Activated CD4-positive, alpha-beta memory T cell treated with anti-CD3 and anti-CD28 coated beads, Interleukin-2, amount 10 ng/mL, durations not matched to agents 7 days and 5 days (primary cell): ENCODE measurements at places on chromosomes 3 and 15. TPM values are rescaled to one million over a fixed set of nuclear protein-coding genes. Genes with fewer than 3 reads are reported as not detected.

DNA sequence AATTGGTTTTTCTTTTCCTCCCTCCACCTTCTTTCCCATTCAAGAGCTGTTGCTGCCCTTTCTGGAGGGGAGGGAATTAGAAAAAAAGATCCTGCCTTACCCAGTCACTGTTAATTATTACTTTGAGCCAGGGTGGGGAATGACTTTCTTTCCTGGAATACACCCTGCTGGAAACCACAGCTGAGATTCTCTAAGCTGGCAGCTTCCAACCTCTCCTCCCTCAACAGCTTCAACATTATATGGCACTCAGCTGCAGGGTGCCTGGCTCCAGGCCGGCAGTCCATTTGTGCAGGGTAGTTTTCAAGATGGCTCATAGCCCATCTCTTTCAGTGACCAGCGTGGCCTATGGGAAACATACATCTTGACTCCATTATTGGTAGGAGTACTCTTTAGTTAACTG, 105.8 kb downstream of the UBE3A start:
- H3K27ac ChIP-seq: no peak overlapping the region
- no peaks in the 10 kb centered on the region for H3K27me3 ChIP-seq
- peaks cover 69% of the 10 kb centered on the region for H3K36me3 ChIP-seq
- DNase-seq: no peak
- H3K4me3 ChIP-seq: no peak overlapping the region

GRCh38 chr3:68893600-68894239, 38.6 kb downstream of the TAFA4 start:
- no peak overlapping the region for H3K4me3 ChIP-seq
- no peak overlapping the region for H3K27ac ChIP-seq
- H3K36me3 ChIP-seq: no peaks in the 10 kb centered on the region
- H3K4me1 ChIP-seq: peaks cover 3% of the 10 kb centered on the region
- H3K27me3 ChIP-seq: peaks cover 23% of the 10 kb centered on the region

DNA sequence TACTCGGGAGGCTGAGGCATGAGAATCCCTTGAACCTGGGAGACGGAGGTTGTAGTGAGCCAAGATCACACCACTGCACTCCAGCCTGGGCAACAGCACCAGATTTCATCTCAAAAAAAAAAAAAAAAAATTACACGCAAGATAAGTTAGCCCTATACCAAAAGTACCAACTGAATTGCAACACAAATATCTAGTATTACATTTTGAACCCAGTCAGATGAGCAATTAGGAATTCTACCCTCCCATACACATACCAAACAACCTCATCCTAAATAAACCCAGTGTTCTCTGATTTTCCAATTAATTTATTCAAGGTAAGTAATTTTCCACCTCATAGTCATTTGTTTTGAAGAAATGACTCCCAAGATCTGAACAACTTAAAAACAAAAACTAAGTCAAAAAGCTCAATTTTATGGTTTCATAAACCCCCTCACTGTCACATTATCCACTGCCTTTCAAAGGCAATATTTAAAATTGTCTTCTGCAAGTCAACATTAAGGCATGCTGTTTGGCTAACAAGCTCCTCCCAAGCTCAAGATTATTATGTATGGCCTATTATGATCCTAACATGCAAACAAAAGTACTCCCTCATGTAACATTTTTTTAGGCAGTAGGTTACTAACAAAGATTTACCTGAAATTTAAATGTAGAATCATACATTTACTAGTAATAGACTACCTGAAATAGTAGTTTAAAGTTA, 4.5 kb downstream of the RAF1 start:
- peaks cover 29% of the 10 kb centered on the region for H3K36me3 ChIP-seq
- no peaks in the 10 kb centered on the region for H3K27me3 ChIP-seq
- no peak for DNase-seq
- no peak overlapping the region for H3K4me3 ChIP-seq
- H3K4me1 ChIP-seq: peaks cover 44% of the 10 kb centered on the region
- no peak overlapping the region for H3K27ac ChIP-seq

DNA sequence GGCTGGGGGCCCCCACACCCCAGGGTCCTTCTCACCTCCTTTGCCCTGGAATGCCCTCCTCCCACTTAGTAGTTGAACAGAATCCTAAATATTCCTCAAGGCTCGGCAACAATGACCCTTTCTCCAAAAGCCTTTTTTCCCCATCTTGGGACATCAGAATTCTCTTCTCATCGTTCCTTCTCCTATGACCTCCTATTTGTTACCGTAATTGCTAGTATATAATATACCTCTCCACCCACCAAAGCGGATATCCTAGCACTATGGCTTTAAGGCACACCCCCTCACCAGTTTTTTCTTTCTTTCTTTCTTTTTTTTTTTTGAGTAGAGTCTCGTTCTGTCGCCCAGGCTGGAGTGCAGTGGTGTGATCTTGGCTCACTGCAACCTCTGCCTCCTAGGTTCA, 16.8 kb downstream of the HDAC11 start:
- H3K36me3 ChIP-seq: no peaks in the 10 kb centered on the region
- no peak overlapping the region for H3K4me3 ChIP-seq
- no peak overlapping the region for H3K27ac ChIP-seq
- peaks cover 19% of the 10 kb centered on the region for H3K4me1 ChIP-seq

- H3K4me3 ChIP-seq: no peak overlapping the region
- no peak overlapping the region for H3K27ac ChIP-seq
- peaks cover 4% of the 10 kb centered on the region for H3K36me3 ChIP-seq
- H3K4me1 ChIP-seq: peaks cover 3% of the 10 kb centered on the region
- peaks cover 8% of the 10 kb centered on the region for H3K27me3 ChIP-seq
- DNase-seq: no peak
Observed at GRCh38 chr15:50549326-50549725, 2.9 kb upstream of the USP50 start.

GRCh38 chr3:24435584-24435983, 59.1 kb downstream of the THRB start:
- DNase-seq: no peak
- no peak overlapping the region for H3K4me3 ChIP-seq
- H3K4me1 ChIP-seq: no peaks in the 10 kb centered on the region
- H3K27me3 ChIP-seq: no peaks in the 10 kb centered on the region

DNA sequence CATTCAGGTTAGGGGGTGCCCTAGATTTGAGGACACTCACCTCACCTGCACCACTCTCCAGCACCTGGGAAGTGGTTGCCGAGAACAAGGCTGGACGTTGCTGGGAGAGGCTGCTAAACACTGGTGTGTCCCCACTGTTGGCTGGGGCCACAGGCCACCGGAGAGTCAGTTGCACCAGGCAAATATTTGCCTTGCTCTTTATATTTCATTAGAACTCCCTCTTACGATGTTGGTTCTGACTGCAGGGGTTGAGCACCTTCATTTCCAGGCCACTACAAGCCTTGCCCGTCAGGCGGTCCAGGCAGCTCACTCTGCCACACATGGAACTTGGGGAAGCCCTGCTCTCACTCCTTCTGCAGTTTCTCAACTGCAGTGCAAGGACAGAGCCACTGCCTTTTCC, 30.7 kb downstream of the HCN4 start:
- no peak overlapping the region for H3K4me3 ChIP-seq
- DNase-seq: no peak
- H3K4me1 ChIP-seq: no peaks in the 10 kb centered on the region
- H3K27ac ChIP-seq: no peak overlapping the region
- no peaks in the 10 kb centered on the region for H3K36me3 ChIP-seq

DNA sequence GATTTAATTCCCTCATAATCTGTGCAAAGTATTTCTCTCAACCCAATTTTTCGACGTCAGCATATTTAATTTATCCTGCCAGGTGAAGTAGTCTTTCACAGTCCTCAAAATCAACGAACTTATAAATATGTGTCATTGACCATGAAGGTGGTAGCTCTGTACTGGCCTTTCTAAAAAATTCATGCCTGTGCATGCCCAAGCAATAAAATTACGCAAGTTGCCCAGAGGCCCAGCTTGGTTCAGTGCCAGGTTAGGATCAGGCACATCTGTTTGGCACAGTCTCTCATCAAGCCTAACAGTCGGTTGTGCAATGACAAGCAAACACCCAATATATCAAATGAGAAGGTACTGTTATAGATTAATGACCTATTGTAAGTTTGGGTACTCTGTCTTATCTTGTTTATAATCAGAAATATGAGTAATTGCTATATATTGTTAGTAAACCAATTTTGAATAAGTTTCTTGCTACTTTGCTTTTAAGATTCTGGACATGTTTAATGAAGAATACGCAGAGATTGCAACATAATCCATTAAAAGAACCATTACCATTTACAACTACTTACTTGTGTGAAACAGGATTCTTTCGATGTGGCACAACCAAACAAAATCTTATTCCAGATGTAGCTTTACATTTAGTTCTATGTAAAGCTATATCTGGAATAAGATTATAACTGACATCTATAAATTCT, 159.0 kb upstream of the IL12A start:
- H3K36me3 ChIP-seq: no peaks in the 10 kb centered on the region
- no peak overlapping the region for H3K27ac ChIP-seq
- H3K27me3 ChIP-seq: peaks cover 5% of the 10 kb centered on the region
- no peak for DNase-seq
- H3K4me3 ChIP-seq: no peak overlapping the region

DNA sequence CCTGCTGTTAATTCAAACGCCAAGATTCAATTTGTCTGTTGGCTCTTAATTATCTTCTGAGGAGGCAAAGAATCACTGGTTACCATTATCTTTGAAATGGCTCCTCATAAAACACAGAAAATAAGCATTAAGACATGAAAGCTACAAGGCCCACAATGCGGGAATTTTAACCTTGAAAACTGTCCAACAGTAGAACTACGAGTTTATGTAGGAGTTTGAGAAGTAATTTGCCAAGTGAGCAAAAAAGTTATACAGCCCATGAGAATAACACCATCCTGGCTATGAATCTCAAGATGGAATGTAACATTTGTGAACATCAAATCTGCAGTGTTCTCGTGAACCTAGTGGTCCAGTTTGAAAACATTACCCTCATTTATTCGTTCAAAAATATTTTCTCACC, 172.5 kb downstream of the ALDH1A2 start:
- DNase-seq: no peak
- peaks cover 11% of the 10 kb centered on the region for H3K27me3 ChIP-seq
- H3K36me3 ChIP-seq: no peaks in the 10 kb centered on the region
- H3K4me3 ChIP-seq: no peak overlapping the region
- H3K27ac ChIP-seq: no peak overlapping the region

DNA sequence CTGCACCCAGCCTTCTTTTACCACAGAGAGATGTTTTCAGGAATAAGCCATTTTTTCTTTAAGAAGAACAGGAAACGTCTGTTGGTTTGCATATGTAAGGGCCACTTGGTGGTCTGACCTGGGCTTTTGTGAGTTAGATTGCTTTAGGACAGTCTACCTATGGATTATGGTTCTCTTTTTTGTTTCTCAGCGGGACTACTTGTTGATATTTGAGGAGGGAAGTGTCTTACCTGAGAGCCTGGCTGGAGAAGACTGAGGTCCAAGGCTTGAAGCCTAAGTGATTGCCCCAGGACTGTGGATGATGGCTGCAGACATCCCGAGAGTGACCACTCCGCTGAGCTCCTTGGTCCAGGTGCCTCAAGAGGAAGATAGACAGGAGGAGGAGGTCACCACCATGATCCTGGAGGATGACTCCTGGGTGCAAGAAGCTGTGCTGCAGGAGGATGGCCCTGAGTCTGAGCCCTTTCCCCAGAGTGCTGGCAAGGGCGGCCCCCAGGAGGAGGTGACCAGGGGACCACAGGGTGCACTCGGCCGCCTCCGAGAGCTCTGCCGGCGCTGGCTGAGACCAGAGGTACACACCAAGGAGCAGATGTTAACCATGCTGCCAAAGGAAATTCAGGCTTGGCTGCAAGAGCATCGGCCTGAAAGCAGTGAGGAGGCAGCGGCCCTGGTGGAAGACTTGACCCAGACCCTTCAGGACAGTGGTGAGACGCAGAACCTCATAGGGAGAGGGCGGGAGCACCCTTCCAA, 3.0 kb downstream of the ZSCAN2 start:
- H3K4me3 ChIP-seq: peak overlapping the region; percentile 15
- H3K27ac ChIP-seq: peak overlapping the region; percentile 60
- DNase-seq: no peak
- no peaks in the 10 kb centered on the region for H3K27me3 ChIP-seq
- peaks cover 64% of the 10 kb centered on the region for H3K4me1 ChIP-seq

DNA sequence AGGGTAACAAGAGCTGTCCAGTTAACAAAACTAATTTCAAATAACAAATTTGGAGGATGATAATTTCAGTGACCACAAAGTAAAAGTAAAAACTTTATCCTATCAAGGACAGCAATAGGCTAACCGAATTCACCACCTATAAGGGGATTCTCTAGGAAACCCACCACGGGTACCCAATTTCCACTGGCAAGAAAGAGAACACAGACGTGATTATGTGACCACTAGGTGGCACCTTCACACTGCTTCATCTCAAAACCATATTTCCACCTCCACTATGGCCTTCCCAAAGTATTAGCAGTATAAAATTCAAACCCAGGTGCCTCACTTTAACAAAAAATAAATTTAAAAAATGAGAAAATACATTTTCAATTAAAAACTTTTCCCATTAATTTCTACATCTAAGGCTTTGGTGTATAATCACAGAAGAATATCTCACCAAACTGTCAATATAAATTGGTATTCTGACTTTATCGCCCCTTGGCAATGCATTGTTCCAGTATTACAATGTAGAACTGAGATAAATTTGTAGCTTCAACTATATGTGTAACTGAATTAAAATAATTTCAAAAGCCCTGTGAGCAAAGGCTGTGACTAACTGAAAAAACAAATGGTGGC, 96.5 kb downstream of the FSIP1 start:
- no peaks in the 10 kb centered on the region for H3K36me3 ChIP-seq
- peak; percentile 33 for DNase-seq
- peaks cover 5% of the 10 kb centered on the region for H3K27me3 ChIP-seq

DNA sequence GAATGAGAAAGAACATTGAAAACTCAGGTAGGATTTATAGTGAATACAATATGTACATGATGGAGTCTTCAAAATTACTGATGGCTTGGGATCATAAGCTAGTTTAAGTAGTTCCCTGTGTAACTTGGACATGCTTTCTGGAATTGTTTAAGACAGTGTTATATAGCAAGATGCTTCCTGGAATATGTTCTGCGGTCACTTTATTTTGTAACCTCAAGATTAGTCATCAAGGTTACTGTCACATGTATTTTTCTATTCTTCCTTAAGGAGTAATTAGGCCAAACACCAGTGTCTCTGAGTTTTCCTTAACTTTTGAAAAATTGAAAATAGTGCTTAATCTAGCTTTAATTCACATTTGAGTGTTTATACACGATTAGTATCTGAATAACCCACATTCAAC, 760.3 kb upstream of the ARRDC4 start:
- no peaks in the 10 kb centered on the region for H3K27me3 ChIP-seq
- no peak overlapping the region for H3K27ac ChIP-seq

DNA sequence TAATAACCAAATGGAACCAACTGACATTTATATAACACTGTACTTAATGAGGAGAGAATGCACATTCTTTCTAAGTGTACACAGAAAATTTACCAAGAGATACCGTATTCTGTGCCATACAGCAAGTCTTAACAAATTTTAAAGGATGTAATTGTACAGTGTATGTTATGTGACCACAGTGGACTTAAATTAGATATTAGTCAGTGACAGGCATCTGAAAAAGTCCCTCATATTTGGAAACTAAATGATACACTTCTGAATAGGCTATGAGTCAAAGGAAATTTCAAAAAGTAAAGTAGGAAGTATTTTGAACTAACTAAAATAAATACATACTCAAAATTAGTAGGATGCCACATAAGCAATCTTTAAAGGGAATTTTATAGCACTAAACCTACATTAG, 59.6 kb upstream of the P3H2 start:
- H3K4me3 ChIP-seq: no peak overlapping the region
- H3K36me3 ChIP-seq: no peaks in the 10 kb centered on the region
- H3K27ac ChIP-seq: no peak overlapping the region
- H3K4me1 ChIP-seq: no peaks in the 10 kb centered on the region

GRCh38 chr15:45121706-45122417, 7.7 kb downstream of the DUOXA2 start:
- H3K27ac ChIP-seq: no peak overlapping the region
- H3K27me3 ChIP-seq: peaks cover 51% of the 10 kb centered on the region
- H3K36me3 ChIP-seq: no peaks in the 10 kb centered on the region

BLM gene
- 63.7 TPM for total RNA-seq

GOLGA6L7 gene
- not detected for total RNA-seq

GPR27 gene
- 3.1 TPM for total RNA-seq

SLC25A36 gene
- 51.8 TPM for total RNA-seq

NTRK3 gene
- total RNA-seq: not detected
